Liver (tissue), 10 donors: ENCODE measurements at places on chromosomes 4 and X.

GRCh38 chrX:123803331-123803983, 56.4 kb upstream of the XIAP start:
- no peak for DNase-seq

DNA sequence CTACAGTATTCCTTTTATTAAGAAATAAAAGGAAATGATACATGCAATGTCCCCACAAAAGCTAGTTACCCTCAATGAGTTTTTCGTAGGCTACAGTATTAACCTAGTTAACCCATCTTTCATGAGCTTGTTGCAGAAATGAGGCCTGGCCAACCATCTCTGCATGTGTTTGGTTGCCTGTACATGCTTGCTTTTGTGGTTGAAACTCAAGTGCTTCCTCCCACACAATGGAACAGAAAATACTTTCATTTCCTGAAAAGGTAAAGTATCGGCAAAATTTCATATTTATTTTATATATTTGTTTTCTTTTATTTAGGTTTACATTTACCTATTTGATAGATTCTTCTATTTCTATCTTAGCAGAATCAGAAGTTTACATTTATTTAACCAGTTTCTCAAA, 214.6 kb upstream of the FAM241A start:
- no peak for DNase-seq

DNA sequence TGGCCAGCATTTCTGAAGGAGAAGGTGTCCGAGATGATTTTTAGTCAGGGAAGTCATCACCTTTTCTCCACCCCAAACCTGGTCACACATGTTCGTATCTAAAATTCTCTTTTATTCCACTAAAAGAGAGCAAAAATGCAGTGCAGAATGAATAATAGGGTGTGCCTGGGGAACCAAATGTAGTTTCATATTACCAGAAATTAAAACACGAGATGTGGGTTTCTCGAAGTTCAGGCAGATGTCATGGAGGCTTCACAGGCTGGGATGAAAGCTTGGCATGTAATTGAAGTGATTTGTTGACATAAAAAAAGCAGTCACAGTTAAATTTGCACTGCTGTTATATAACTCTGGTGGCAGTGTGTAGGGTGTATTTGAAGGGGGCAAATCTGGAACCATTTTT, 165.5 kb upstream of the PDE5A start:
- DNase-seq = no peak

- no peak for DNase-seq
Measured at GRCh38 chr4:180164799-180165198, 2078.4 kb upstream of the TENM3 start.

DNA sequence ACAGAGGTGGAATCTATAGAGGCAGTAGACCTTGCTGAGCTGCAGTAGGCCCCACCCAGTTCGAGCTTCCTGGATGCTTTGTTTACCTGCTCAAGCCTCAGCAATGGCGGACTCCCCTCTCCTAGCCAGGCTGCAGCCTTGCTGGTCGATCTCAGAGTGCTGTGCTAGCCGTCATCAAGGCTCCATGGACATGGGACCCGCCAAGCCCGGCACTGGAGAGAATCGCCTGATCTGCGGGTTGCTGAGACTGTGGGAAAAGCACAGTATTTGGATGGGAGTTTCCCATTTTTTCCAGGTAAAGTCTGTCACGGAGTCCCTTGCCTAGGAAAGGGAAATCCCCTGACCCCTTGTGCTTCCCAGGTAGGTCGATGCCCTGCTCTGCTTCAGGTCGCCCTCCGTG, 124.8 kb upstream of the KLF8 start:
- no peak for DNase-seq

DNA sequence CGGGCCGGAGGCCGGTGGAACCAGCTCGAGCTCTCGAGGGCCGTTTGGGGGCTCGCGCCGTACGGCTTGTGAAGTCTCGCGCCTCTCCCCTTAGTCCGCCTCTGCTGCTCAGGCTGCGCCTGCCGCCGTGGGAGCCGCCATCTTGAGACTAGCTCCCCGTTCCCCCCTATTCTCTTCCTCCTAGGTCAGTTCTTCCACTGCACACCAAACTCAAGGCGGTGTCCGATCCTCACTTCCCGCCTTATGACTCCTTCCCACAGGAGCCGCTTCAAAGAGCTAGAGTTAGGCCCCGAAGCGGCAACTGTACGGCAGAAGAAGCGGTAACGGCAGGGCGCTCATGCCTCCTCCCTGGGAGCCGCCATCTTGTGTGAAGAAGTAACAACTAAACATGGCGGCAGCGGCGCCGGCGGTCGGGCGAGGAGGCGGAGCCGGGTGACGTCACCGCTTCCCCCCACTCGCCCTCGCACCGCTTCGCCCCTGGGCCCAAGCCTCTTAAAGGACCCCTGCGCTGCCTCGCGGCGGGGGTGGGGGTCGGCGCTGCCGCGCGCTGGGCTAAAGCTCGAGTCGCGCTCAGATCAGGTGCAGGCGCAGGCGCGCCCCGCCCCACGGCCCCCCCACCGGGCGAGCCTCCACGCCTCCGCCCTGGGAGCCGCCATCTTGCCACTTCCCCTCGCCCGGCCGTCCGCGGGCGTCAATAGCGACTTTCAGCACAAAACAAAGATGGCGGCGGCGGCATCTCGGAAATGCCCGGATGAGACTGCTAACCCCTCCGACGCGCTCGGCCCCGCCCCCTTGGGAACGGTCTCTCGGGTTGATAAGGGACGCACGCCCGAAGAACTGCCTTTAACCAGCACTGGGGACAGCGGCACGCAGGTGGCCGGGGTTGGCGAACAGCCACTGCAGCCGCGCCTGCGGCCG, at the start of gene HCFC1:
Gene HCFC1, minus strand, starts transcription at position 369 of the 918 bp plus-strand sequence. CDS start 978 bp downstream, outside the sequence.
- DNase-seq = peak; percentile 85

DNA sequence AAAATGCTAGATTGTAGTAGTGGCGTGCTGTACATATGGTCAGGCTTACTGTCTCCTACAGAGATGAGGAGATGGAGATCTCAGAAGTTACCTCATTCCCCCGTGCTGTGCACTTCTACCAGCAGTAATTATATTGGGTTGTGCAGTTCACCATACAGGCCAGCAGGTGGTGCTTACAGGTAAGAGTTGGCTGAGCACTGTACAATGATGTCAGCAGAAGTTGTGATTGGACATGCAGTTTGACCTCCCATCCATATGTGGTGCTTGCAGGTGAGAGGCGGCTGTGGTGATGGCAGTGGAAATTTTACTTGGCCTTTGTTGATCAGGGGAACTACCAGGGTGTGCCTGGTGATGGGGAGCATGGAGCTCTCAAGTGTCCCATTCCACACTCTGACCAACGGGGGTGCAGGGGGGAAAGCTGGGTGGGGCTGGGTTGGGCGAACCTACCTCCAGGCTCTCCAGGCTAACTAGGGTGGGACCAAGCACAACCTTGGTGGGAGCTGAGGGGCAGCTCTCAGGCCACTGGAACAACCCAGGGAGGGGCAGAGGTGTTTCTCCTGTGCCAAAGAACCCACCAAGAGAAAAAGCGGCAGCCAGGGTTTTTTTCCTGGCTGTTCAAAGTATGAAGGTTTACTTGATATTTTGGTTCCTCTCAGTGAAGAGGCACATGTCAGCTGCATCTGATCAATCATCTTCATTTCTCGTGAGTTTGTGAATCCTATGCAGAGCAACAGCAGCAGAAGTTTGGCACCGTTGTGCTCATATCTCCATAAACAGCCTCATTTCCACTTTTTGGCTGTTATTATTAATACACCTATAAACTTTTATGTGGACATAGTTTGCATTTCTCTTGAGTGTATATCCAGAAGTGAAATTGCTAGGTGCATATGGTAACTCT, 73.8 kb upstream of the FREM3 start:
- DNase-seq = peak; percentile 69
